ENCODE measurements at places on chromosomes 11 and 22.
A peak's percentile ranks its signal among the peaks of the same experiment; 100 is the strongest.

GRCh38 chr11:125141686-125142535 is 22.6 kb upstream of the PKNOX2 start:
- peak; percentile 20 for DNase-seq

GRCh38 chr11:74926304-74927030 is 22.4 kb downstream of the XRRA1 start:
- no peak for DNase-seq

DNA sequence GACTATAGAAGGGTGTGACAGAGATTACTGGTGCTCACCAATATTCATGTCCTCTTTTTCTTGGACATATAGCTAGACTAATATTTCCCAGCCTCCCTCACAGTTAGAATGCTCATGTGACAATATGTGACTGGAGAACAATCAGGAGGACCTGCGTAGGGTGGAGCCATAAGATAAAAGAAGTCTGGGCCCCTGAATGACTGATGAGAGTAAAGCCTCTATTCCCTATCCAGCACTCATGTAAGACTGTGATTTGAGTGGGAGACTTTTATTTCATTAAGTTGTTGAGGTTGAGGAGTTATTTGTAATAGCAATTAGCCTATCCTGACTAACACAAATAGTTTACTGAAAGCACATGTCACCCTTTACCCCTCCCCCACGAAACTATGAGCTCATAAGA is 1247.1 kb upstream of the TENM4 start:
- no peak for DNase-seq

GRCh38 chr22:26615830-26616435 is 1.9 kb downstream of the CRYBB1 start:
- no peak for DNase-seq

Measured in mucosa of gallbladder (tissue), 1 donor.